Stromal cell of bone marrow (primary cell): ENCODE measurements at places on chromosomes 3 and 15.
A peak's percentile ranks its signal among the peaks of the same experiment; 100 is the strongest.

DNA sequence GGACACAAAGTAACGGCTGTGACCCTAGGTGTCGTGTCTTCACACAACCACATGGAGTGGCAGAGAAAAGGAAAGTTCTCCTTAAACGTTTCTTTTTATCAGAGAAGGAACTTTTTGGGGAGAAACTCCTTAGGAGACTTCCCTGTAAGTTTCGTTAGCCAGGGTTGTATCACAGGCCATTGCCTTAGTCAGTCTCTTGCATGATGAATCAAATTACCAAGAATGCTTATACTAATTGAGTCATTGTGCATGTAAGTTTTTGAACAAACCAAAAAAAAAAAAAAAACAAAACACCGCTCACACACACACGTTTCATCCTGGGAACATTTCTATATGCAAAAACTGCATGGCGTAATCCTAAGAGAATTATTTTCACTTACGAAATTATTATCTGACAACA, 150.4 kb upstream of the SATB1 start:
- no peak for DNase-seq

DNA sequence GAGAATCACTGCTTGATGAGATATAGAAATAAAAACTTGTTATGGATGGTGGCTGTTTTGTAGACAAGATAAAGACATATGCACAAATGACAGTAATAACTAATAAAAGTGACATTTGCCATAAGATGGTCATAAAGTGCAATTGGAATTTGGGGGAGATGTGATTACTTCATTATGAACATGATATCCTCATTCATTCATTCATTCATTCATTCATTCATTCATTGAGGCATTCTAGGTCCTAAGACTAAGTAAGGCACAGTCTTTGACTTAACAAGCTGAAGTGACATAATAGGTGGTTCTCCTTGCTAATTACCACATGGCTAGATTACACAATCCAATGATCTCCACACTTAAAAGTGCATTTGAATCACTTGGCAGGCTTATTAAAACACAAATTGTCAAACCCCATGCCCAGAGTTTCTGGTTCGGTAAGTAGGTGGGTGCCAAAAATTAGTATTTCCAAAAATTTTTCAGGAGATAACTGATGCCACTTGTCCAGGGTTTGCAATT, 18.9 kb downstream of the RAP2B start:
- no peak for DNase-seq

- DNase-seq: peak; percentile 32
Measured at GRCh38 chr15:32733281-32733680, 15.5 kb downstream of the GREM1 start.

DNA sequence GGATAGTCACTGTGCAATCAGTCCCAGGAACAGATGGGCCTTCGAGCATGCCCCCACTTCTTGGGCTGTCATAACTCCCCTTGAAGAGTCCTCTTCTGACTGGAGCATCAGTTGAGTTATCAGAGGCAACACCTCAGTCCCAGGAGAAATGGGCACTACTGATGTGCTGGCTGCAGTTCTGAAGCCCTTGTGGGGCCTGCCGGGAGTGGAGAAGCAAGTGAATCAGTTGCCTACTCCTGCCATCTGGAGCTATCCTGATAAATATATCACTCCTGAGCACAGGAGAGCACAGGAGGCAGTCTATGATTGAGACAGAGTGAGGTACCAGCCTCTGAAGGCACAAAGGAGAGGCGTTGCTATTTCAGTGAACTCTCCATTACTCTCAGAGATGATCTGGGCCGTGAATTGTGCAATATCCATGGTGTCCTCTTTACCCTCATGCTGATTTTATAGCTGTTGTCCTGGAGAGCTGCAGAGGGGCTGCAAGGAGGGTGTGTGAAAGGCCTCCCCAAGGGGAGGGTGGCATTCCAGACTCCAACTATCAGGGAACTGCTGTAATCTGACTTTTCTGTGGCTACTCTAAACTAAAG, 344.2 kb upstream of the ROPN1 start:
- DNase-seq: no peak

DNA sequence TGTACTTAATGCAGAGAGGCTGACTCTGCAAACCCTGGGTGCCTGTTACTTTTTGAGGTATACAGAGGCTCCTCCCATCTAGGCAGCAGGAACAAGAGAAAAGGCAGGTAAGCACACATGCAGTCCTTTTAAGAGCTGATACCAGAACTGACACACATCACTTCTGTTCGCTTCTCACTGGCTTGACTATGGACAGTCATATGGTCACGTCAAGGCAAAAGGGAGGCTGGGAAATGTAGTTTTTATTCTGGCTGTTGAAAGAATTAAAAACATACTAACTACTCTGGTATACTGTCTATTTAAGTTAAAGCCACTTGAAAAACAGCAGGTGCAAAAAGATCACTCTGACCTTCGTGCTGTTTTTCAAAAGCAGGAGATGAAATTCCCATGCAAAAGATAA, 218.3 kb downstream of the CTNNB1 start:
- DNase-seq: no peak

- no peak for DNase-seq
Measured at GRCh38 chr3:133390715-133391114, 9.1 kb upstream of the BFSP2 start.

- DNase-seq: no peak
Measured at GRCh38 chr3:37391679-37392078, 217.3 kb upstream of the LRRFIP2 start.

DNA sequence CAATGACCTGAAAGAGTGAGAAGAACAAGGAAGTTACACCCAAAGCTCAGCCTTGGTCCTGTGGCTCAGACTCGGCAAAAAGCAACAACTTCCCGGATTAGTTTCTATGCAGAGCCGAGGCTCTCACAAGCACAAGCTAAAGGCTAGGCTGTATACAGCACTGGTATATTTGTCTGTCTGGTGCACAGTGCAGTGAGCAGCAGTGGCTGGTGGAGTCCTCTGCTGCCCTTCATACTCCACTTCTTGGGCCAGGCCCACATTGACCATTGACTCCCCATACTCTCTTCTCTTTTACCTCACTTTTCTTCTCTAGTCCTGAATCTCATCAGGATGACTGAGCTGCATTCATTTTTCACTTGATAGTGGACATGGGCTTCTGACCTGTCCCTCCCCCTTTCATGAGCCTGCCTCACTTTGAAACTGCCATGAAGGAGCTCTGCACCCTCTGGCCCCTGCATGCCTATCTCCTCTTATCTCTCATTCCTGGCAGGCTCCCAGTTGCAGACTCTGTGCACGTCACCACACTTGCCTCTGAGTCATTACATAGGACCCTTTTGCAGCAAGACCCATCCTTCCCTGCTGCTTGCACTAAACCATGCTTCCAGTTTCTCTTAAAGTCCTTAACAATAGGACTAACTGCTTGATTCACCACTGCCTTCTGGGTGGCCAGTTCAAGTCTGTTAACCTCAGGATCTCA, 379.3 kb downstream of the NTRK3 start:
- DNase-seq: no peak

DNA sequence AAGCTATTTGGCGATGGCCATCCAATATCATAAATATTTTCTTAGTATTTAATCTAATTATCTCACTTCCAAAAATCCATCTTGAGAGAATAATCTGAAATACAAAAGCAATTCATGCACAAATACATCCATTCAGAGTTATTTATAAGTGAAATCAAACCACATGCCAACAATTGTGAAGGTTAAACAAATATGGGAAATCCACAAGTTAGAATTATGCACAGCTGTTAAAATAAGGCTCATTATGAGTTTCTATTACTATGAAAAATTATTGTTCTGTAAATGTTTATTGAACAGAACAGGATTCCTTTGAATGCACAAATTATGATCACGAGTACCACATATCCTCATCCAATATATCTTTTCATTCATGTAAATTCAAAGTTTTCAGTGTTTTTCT, 267.7 kb downstream of the PLOD2 start:
- DNase-seq: no peak

DNA sequence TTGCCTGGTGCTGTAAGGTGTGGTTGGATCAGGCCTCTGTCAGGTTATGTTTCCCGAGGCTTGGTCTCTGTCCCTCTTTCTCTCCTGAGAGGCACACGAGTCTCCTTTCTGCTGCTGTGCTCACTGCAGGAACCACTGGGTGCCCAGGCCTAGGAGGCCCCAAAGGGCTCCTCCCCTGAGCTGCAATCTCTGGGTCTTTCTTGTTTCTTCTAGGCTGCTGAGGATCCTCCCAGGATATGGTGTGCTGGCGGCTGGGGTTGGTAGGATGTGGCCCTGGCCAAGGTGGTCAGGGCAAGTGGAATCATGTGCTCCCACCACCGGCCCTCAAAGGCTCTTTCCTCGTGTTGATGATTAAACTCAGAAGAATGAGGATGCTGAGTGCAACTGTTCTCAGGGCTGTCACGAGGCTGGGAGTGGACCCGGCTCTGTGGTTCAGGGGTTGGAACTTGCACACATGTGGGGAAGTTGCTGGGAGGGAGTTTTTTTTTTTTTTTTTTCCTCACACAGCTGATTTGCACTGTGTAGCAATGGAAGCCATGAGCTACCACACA, 43.6 kb upstream of the CTSH start:
- DNase-seq: peak; percentile 98

DNA sequence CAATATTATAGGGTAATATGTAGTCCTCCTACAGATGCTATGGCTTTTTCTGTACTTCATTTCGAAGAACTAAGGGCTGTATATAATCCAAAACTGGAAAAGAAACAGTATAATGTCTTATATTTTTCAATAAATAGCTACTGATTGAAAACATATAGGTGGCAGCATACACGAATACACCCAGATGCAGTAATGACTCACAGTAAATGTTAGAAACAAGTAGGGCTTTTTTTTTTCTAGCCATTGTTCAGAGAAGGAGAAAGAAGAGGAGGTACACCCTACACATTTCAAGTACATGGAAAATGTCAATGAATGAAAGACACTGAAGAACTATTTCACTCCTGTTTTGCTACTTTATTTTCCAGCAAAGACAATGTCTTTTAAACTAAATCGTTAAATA, 9.4 kb downstream of the DAZL start:
- no peak for DNase-seq

- DNase-seq: no peak
Measured at GRCh38 chr3:37949866-37950265, 40.7 kb upstream of the VILL start.

GRCh38 chr15:80260551-80260950, 8.5 kb upstream of the CTXND1 start:
- no peak for DNase-seq

- DNase-seq: peak; percentile 27
Measured at GRCh38 chr3:150495563-150496168, 50.6 kb downstream of the SERP1 start.

DNA sequence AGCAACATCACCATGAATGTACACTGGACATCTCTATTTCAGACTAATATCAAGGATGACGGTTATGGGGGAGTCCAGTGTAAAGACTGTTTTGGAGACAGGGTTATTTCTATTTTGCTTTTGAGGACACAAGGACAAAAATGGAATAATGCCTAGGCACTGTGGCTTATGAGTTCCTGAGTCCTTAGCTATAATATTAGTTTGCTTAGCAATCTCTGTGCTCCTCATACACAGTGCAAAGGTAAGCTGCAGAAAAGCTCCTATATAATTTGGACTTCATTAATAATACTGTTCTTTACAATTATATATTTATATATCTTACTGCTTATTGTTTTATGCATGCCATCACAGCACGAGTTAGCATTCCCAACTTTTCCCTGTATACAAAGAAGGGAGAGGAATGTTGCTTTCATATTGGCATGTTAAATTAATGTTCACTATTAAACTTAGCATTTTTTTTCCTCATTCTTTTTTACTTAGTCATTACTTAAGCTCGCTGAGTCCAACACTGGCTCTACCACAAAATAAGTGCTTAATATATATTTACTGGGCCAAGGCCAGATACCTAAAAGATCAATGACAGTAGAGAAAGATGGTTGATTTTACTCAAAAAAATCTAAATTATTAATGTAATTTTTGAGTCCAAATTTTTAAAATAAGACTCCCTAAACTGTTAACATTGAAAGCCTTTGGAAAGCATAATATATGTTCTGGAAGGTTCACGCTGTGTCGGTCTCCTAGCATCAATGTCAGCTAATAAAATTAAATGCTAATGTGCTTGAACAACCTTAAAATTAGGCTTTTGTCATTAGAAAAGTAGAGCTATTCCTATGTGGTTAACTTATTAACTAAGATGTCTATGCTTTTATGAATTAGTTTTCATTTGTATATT, 13.8 kb downstream of the THBS1 start:
- peak; percentile 4 for DNase-seq

DNA sequence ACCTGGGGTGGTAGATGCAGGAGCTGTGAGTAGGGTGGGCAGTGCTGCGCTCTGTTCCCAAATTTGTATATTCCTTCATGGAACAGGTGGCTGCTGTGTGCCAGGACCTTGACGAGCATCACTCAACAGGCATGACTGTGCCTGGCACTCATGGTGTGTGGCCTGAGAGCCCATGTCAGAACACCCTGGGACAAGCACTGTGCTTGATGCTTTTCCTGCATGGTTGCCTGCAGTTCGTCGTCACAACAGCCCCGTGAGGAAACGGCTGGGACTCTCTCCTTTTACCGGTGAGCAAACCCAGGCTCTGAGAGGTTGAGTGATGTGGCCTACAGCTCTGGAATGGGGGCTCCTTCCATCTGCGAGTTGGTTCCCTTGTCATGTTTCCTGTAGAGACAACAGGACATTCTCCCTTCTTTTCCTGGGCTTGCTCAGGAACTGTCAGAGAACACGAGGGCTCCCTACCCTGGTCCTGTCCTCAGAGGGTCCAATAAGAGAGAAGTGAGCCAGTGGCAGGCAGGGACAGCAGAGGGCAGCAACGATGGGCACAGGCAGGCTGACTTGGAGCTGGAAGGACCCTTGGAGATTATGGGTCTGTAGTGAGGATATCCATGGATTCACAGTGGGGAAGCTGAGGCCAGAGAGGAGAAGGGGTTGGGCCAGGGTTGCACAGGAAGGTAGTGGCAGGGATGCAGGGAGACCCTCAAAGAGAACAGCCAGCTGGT, 37.4 kb downstream of the PRKCD start:
- DNase-seq: no peak

DNA sequence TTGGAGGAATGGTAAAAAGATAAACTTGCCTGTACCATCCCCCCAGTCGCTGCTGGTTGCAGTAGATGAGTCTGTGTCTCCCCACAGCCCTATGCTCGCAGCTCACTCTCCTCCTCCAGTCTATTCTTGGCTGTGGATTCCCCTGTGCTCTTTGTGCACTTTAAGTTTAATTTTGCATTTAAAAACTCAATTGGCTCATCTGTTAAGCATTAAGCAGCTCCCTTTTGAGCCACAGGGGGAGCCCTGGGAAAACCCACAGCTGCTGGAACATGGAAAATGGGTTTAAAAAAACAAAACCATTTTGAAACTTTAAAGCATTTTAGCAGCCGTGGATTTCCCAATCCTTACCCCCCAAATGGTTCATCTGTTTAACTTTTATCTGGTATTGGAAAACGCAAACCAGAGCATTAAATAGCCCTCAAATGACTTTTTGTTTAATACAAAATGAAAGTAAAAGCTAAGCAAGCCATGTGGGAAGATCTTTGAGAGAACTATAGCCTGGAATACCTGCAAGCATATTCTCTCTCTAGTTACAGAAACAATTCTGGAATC, 536.9 kb downstream of the ZIC1 start:
- DNase-seq: peak; percentile 94

DNA sequence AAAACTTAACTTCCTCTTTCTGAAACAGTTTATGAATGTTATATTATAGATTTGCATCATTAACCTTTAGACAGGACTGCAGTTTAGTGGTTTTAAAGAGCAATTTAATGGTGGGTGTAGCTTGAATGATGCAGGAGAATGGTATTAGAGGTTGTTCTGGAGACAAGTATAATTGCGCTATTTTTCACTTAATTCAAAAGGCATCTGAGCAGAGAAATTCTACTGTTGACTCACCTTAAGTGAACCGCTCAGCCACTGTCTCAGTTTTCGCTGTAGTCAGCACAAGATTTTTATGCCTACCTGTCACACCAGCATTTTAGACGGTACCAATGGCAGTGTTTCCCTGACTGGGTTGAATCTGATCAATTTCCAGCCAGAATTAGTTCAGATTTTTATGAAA, 348.8 kb upstream of the DCBLD2 start:
- no peak for DNase-seq
